ENCODE measurements at places on chromosomes 2 and 18.

GRCh38 chr18:41311571-41312547 lies 643.2 kb upstream of the PIK3C3 start:
- DNase-seq = no peak

DNA sequence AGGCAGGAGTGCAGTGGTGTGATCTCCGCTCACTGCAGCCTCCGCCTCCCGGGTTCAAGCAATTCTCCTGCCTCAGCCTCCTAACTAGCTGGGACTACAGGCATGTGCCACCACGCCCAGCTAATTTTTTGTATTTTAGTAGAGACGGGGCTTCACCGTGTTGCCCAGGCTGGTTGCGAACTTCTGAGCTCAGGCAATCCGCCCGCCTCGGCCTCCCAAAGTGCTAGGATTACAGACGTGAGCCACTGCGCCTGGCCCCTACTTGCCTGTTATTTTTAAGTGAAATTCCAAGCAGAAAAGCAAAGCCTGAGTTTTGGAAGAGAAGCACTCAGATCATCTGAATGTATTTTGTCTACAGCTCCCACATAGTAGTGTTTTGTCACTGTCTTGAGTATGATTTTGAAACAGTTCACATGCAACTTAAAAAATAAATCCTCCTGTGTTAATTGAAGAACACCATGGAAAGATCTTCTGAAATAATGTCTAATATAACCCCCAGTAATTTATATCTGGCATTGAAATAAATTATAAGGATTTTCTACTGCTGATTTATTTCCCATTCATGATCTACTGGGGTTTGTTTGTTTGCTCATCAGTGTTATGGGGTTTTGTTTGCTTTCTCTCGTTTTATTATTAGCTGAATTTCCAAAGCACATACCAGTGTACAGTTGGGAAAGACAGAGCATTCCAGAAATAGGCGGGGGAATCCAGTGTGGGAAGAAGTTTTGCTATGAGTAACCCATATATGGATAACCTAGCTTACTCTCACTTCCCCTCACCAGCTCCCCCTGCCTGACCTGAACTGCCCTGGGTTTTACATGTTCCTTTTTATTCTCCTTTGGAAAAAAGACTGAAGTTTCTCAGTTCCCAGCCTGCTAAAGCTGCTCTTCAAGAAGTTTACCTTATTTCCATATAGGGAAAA lies 80.1 kb upstream of the MAP3K20 start:
- DNase-seq = no peak

- no peak for DNase-seq
These were observed 22.8 kb upstream of the DAW1 start for GRCh38 chr2:227848586-227848985.

DNA sequence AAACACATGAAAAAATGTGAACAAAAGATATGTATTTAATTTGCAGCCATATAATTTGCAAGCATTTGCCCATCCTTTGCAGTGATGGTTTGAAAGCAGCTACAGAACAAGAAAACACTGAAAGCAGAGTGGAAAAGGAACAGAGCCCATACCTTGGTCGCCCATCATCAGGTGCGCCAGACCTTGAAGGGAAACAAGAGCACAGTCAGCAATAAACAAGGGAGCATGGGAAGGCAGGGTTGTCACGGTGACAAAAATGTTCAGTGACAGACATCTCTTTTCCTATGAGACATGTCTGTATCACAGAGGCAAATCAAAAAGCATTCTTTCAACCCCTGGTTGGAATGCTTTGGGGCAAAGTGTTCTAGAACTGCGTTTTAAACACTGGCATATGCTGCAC lies 109.4 kb downstream of the NRXN1 start:
- DNase-seq = no peak
